ENCODE measurements at places on chromosomes 3 and 15.
A peak's percentile ranks its signal among the peaks of the same experiment; 100 is the strongest.

- DNase-seq: no peak
These were observed 46.9 kb upstream of the CSPG4 start for GRCh38 chr15:75759416-75760130.

- DNase-seq: no peak
These were observed 22.5 kb downstream of the RIOX2 start for GRCh38 chr3:97949743-97950142.

GRCh38 chr3:114892880-114893279 lies 254.2 kb downstream of the ZBTB20 start:
- DNase-seq: no peak

DNA sequence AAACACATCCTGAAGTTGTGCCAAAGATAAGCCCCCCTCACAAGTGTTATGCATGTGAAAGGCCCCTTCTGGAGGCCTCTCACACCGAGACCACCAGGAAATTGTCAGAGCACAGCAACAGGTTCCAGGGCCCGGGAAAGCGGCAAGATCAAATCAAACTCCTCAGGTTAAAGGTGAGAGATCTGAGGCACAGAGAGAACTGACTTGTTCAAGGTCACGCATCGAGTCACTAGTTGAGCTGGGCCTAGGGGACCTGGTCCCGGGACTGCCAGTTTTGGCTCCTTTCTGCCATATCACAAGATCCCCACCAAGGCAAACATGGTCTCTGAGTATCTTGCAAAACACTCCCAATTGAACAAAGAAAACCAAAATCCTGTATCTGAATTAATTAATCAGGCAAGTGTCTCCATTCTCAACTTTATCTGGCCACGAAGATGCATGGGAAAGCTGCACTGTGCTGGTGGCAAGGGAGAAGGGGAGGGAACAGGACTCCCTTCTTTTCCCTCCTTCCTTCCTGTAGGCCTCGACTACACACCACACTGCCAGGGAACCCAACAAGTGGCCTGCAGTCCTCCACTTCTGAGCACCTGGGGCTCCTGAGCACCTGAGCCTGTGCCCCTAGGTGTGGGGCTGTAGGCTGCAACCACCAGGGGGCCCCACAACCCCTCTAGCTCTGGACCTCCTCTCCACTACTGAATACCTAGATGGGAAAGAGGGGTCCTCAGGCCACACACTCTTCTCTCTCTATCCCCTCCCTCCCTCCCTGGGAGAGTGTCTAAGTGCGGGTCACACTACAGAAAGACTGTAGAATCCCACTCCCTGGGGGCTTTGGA lies 37.3 kb downstream of the ANP32A start:
- peak; percentile 68 for DNase-seq

GRCh38 chr3:105904251-105904650 lies 35.4 kb upstream of the CBLB start:
- no peak for DNase-seq

GRCh38 chr15:32843219-32843815 lies 125.5 kb downstream of the GREM1 start:
- DNase-seq: no peak

DNA sequence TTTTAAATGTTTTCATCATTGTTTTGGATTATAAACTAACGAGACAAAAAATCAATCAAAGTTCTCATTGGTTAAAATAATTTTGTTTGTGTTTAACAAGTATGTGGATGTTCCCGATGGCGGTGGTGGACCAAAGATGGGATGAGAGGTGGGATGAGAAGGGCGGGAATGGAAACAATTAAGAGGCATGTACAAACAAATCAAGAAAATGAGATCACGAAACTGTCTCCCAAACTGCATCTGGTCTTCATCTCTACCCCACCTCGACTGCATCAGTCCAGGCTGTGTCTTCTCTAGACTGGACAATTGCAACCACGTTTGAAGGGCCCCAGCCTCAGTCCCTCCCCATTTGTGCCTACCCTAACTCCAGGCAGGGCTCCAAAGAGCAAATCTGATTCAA lies 56.1 kb downstream of the SLC12A8 start:
- no peak for DNase-seq

- peak; percentile 0 for DNase-seq
These were observed 195.4 kb downstream of the GOLGA6L6 start for GRCh38 chr15:20346082-20346805.

GRCh38 chr3:157100608-157101396 lies 59.1 kb downstream of the CCNL1 start:
- DNase-seq: no peak

- DNase-seq: no peak
These were observed 462.7 kb downstream of the PLOD2 start for GRCh38 chr3:145698250-145698649.

- no peak for DNase-seq
These were observed 44.1 kb downstream of the SLC41A3 start for GRCh38 chr3:126039870-126040269.

- DNase-seq: no peak
These were observed 50.4 kb downstream of the APH1B start for GRCh38 chr15:63327648-63328421.

- DNase-seq: no peak
These were observed 170.2 kb downstream of the SUCNR1 start for GRCh38 chr3:152043620-152044019.

- no peak for DNase-seq
These were observed 30.6 kb upstream of the SLC6A6 start for GRCh38 chr3:14371573-14372474.

DNA sequence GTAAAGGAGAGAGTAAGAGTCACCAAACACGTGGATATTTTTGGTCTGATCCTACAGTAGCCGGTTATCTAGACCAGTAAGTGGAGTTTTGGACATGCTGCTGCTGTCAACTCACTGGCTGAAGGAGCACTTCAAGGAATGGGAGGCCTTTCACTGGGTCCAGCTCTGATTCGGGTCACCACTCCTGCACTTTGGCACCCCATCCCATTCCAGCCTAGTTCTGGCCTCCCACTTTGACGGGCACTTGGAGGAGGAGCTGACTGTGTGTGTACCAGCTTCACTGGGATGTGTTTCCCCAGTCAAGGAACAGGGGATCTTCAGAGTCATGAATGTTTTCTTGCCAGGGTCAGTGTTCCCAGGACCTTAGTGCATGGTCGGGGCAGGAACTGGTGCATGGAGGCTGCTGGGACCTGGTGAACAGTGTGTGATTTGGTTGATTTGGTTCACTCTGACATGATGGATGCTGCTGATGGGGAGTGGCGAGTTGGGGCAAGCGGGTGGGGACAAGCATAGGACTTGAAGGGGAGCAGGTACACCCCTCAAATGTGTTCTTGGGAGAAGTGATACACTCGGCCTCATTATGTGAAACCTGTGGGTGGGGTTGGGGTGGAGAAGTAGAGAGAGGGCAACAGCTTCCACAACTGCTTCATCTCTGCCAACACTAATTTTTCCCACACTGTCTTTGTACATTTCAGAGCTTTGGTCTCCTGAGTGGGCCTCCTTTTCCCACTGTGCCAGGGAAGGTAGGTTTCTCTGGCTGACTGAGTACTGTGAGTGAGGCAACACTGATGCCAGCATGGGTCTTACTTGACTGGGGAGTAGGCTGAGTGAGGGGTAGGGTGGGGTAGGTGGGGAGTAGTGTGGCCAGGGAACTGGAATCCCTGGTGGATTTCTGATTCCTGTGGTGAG lies 64.0 kb downstream of the RGMA start:
- no peak for DNase-seq

- DNase-seq: no peak
These were observed 23.1 kb upstream of the MBNL1 start for GRCh38 chr3:152245498-152246170.

GRCh38 chr3:130442284-130442683 lies 74.7 kb upstream of the COL6A6 start:
- no peak for DNase-seq

- no peak for DNase-seq
These were observed 89.4 kb upstream of the ABHD17C start for GRCh38 chr15:80605591-80606150.

DNA sequence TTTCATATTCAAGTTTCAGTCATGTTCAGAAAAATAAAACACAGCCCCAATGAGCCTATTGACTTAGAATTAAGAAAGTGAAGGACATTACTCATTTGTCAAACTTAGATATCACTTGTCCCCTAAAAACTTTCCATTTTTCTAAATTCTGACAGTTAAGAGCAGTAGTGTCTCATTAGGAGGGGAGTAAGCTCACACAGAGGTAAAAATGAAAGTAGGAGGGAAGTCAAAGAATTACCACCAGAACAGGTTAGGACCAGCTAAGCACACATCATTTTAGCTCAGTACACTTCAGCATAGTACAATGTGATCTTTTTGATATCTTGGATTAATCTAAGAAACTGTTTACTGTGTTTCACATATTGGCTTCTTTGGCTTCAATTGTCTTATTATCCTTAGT lies 64.3 kb downstream of the OSTN start:
- DNase-seq: no peak

GRCh38 chr3:168062679-168063078 lies 33.0 kb downstream of the GOLIM4 start:
- no peak for DNase-seq

DNA sequence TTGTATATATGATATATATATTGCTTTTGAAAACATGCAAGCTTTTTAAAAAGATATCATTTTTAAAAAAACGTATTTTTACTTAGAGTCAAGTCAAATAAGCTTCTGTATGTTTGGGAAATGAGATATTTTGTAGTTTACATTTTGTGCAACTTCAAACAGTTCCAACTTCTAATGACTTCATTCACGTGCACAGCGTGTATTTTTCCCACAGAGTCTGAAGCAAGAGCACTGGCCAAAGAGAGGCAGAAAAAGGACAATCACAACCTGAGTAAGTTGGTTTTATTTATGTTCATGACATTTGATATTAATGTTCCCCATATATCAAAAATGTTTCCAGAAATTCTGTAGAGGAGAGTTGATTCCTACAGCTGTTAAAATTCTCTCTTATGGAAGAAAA lies 47.9 kb upstream of the SAMMSON start:
- no peak for DNase-seq

- DNase-seq: no peak
These were observed 671.9 kb upstream of the CBLB start for GRCh38 chr3:106540743-106541142.

- no peak for DNase-seq
These were observed 33.4 kb downstream of the FRMD4B start for GRCh38 chr3:69352305-69353087.

GRCh38 chr15:31316135-31316795 lies 10.4 kb upstream of the KLF13 start:
- no peak for DNase-seq

DNA sequence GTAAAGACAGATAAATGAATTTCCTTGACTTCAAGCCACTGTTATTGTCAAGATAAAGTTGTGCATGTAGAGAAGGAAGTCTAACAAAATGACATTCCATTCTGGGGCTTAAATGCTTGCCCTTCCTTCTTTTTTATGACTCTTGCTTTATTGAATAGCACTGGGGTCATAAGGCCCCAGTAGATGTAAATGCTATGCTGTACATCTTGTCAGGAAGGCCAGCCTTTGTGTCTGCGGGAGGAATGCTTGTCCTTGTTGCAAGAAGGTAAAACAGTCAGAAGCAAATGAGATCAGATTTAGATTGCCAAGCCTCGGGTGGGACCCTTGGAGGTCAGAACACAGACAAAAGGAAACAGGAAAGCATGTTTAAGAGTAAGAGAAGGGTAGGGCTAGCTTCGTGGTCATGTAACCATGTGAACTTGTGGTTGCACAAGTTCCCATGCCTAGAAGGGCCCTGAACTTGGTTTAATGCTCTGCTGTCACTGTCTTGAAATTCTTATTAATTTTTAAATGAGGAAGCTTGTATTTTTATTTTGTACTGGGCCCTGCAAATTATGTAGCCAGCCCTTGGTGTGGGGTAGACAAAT lies 81.5 kb downstream of the PPM1L start:
- peak; percentile 0 for DNase-seq

DNA sequence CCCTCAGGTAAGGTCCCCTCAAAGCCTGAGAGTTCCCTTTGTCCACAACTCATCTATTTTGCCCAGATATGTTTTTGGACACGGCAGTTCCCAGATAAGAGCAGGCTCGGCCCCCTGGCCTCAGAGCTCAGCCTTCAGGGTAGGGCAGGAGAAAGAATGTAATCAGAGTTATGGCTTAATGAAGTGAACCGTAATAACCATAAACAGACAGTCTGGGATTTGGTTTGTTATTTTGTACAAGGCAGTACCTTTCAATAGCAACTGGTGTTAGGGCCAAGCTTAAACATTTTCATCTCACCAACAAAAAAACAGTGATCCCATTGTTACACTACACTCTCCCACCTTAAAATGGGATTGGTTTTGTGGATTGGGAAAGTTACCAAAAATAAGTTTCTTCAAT lies 12.2 kb upstream of the ALDH1A3 start:
- DNase-seq: no peak

GRCh38 chr3:132772252-132772651 lies 50.0 kb upstream of the NPHP3 start:
- no peak for DNase-seq

GRCh38 chr15:62173215-62173614 lies 8.1 kb upstream of the C2CD4B start:
- no peak for DNase-seq

DNA sequence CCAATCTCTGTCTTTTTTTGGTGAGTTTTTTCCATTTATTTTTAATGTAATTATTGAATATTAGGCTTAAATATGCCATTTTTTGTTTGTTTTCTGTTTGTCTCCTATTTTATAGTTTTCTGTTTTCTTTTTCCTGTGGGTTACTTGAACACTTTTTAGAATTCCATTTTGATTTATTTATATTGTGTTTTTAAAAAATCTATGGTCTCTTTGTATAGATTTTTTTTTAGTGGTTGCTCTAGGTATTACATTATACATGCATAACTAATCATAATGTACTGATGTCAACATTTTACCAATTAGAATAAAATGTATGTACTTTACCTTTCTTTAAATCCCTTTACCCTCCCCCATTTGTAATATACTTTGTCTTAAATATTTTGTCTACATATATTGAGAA lies 56.2 kb downstream of the RASA2 start:
- no peak for DNase-seq

- DNase-seq: no peak
These were observed 32.6 kb upstream of the SLC41A3 start for GRCh38 chr3:126116526-126116925.

DNA sequence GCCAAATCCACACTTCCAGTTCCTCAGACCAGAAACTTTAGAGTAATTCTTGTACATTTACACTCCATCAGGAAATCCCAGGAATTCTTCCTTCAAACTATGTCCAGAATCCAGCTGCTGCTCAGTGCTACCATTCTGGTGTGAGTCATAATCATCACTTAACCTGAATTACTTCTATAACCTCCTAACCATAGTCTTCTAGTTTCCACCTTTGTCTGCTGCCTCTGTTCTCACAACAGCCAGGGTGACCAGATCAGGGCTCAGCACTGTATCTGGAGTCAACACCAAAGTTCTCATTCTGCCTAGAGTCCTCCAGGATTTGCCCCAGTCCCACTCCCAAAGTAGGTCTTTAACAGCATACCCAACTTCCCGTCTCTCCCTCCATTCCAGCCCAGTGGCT lies 3.4 kb downstream of the CLDND1 start:
- no peak for DNase-seq

- no peak for DNase-seq
These were observed 2.3 kb downstream of the EOGT start for GRCh38 chr3:69011096-69011730.

- no peak for DNase-seq
These were observed 34.1 kb downstream of the CEP19 start for GRCh38 chr3:196677931-196678330.

Data from CD4-positive, alpha-beta T cell treated with Interleukin-1 beta for 1 hour (primary cell).